DMS53 (cell line): ENCODE measurements at places on chromosomes 6 and 20.

DNA sequence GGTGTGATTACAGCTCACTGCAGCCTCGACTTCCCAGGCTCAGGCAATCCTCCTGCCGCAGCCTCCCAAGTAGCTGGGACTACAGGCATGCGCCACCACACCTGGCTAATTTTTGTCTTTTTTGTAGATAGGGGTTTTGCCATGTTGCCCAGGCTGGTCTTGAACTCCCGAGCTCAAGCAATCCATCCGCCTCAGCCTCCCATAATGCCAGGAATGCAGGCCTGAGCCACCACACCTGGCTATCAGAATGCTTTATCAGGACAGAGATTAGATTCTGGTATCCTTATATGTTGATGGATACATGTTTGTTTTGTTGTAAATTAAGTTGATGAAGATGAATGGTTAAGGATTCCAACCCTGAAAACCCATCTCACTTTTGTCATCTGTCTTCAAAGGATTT lies 24.2 kb downstream of the LHFPL5 start:
- DNase-seq, result no peak

DNA sequence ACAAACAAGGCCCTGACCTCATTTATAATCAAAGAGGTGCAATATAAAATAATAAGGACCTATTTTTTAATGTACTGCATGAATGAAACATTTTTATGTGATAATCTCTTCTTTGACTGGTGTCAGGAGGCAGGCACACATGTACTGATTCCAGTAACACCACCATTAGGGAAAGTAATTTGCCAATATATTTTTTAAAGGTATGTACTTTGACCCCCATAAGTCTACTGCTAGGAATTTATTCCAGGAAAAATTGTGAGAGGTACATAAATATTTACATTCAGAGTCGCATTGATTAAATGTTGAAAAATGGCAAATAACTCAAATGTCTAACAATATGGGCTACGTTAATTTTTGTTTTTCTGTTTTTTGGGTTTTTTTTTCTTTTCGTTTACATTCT lies 325.4 kb upstream of the PRDM1 start:
- DNase-seq, result peak; percentile 3

DNA sequence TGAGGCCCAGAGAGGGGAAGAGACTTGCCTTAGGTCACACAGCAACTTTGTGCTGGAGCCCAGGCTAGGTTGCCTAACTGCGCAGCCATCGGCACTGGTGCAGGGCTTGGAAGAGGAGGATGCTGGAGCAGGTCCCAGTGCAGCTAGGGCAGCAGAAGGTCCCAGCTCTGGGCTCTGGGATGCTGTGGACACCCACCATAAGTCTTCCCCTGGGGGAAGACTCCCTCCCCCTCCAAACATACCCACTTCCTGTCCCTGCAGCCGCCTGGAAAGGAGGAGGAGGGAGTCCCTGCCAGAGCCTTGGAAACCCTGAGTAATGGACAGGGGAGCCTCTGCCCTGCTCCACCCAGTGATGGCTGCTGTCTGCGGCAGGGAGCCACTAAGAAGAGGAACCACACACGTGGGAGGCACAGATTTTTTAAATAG lies 93.6 kb downstream of the NCR2 start:
- peak; percentile 45 for DNase-seq

GRCh38 chr6:28206928-28207509 lies 18.1 kb upstream of the ZSCAN9 start:
- peak; percentile 31 for DNase-seq

DNA sequence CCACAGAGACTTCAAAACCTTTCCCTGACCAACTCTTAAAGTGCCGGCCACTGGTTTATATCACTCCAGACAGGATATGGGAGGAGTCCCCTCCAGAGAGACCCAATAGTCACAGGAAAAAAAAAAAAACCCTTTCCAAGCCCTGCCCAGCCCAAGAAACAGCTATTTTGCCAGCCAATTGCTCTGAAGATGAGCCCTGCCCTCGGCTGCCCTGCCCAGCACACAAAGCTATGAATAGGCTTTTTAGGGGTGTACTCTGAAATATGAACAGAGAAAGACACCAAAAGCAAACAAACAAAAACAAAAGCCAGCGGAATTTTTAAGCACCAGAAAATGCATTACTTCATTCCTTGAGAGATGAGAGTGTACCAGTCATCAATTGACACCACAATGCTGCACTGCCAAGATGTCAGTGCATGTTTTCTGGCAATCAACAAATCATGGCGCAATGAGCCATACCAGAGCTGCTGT lies 275.1 kb downstream of the C6orf118 start:
- DNase-seq, result no peak

DNA sequence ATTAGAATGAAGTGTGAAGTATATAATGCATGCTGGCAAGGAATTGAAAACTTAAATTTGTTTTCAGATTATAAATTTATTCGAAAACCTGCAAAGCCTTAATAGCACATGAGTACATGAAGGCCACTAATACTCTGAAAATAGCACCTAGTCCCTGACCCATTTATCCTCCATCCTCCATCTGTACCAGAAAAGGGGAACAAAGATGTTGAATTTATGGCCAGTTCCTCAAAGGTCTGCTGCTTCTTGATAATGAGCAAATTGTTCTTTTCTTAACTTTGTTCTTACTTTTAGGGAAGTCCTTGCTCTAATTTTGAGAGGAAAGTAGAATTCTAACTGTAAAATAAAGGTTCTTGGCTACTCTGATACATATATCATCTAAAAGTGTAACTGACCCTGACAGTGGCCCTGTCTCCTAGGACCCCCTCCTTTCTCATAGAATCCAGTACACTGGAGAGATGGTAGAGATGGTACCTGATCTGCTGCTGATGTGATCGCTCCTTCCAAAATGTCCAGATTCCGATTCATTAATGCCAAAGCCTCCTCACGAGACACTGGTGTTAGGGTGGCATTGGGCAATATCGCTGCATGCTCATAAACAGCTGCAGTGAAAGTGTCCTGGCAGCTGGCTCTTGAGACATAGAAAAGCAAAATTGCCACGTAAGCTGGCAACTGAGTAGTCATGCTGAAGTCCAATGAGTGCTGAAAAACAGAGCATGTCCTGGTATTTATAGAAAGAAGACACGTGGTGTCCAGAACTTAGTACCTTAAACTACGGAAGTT lies at the start of gene VNN1:
TSS of gene VNN1 (minus strand) at position 704 of the 783 bp plus-strand sequence. CDS start at position 684, 20 bp downstream.
- no peak for DNase-seq

DNA sequence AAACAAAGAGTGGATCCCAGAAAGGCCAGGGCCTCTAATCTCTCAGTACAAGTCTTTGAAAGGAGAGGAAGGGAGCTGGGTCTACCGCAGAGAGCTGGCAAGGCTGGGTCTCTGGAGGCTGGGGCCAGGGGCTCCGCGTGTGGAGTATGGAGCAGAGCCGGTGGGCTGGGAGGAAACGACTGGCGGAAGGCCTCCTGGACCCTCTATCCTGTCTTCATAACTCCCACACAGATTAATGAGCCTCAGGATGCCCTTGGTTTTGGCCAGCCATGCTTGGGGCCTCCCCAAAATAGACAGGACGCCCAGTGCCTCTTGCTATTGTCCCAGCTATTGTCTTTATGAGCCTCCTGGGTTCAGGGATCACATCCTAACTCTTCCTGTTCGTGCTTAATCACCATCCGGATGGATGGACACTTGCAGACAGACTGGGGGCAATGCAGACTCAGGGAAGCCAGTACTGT lies 306.4 kb downstream of the DHX35 start:
- DNase-seq, result no peak

- DNase-seq, result no peak
Observed at GRCh38 chr20:32167552-32167951, 40.0 kb downstream of the PLAGL2 start.

GRCh38 chr20:55446301-55446700 lies 559.0 kb downstream of the CBLN4 start:
- DNase-seq, result no peak

DNA sequence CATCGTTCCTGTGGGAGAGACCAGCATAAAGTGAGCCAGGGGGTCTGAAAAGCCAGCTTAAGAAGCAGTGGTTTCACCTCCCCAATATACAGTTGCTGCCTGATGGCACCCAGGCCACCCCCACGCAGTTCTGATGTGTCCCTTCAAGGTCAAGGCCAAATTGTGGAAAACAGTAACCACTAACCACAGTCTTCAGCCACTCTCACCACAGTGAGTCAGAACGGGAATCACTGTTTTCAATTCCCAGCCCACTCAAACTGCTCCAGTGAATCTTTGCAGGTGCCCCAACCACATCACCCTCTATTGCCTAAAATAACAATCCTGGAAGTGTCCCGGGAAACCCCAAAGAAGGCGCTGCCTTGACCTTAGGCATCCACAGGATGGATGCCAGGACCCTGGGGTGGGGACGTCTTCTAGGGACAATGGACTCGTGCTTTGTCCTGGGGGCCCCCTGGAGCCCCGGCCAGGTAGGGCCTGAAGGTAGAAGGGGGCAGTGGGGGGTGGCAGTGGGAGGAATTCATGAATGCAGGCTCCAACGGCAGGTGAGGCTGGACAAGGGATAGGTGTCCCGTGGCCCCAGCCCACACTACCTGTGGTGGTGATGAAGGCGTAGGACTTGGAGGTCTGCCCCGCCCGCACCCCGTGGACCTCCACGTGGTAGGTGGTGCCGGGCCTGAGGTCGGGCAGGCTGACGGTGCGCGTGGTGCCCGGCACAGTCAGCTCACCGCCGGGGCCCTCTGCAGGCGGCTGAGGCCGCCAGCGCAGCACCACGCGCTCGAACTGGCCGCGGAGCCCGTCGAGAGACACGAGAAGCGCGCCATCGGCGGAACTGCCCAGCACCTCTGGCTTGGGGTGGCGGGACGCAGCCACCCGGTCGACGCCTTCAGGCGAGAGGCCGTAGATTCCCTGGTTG lies 22.2 kb downstream of the TNXB start:
- DNase-seq, result no peak

DNA sequence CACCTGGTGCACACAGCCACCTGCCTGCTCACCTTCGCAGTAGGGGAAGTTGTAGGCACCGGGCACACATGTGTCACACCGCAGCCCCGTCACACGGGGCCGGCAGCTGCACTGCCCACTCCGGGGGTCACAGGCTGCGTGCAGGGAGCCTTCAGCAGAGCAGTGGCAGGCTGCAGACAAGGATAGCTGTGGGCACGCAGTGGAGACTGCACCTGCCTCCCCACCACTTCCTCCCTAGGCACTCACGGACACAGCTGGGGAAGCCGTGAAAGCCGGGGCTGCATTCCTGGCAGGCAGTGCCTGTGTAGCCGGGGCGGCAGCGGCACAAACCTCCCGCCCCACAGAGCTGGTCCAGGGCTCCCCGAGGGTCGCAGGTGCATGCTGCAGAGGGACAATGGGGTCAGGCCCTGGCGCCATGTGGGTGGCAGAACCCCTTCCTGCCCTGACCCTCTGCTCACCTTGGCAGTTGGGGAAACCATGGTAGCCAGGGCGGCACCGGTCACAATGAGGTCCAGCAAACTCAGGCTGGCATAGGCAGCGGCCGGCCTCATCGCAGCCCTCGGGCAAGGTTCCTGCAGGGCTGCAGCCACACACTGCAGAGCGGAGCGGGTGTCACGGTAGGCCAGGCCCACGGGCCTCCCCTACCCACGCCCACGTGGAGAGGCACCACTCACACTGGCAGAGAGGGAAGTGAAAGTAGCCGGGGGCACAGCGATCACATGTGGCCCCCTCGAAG lies 29.4 kb downstream of the LAMA5 start:
- no peak for DNase-seq

GRCh38 chr6:125586074-125586473 lies 163.4 kb upstream of the HEY2 start:
- peak; percentile 8 for DNase-seq

- DNase-seq, result no peak
Observed at GRCh38 chr6:36210182-36210581, 13.6 kb downstream of the BRPF3 start.

DNA sequence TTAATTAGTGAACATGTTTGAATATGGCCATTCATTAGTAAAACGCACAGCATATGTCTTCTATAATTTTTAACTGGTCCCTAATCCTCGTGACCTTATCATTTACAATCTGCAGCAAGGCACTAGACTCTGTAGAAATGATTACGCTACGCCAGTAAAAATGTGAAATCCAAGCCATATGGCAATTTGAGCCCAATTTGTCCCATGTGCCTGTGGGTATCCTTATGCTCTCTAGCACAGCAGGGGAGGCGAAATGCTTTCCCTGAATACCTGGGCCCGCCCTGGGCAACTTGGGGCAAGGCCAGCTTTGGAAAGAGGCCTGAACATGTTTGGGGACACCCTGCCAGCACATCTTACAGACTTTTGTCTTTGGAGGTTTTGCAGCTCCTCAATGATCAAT lies 122.7 kb upstream of the AGPAT4 start:
- DNase-seq, result no peak

DNA sequence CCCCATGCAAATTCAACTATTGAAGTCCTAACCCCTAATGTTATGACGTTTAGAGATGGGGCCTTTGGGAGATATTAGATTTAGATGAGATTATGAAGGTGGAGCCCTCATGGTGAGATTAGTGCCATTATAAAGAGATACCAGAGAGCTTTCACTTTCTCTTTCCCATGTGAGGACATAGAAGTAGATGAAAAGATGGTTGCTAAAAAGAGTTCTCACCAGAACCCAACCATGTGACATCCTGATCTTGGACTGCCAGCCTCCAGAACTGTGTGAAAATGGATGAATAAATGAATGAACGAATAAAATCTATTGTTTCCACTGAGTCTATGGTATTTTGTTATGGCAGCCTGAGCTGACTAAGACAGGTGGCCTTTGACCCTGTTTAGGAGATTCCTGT lies 50.6 kb upstream of the FBXO30 start:
- DNase-seq, result no peak

- no peak for DNase-seq
Observed at GRCh38 chr20:61939691-61940360, 125.9 kb downstream of the TAF4 start.

- DNase-seq, result no peak
Observed at GRCh38 chr6:1929931-1930330, 315.5 kb downstream of the GMDS start.

GRCh38 chr20:24185791-24186190 lies 197.2 kb upstream of the GGTLC1 start:
- DNase-seq, result no peak

DNA sequence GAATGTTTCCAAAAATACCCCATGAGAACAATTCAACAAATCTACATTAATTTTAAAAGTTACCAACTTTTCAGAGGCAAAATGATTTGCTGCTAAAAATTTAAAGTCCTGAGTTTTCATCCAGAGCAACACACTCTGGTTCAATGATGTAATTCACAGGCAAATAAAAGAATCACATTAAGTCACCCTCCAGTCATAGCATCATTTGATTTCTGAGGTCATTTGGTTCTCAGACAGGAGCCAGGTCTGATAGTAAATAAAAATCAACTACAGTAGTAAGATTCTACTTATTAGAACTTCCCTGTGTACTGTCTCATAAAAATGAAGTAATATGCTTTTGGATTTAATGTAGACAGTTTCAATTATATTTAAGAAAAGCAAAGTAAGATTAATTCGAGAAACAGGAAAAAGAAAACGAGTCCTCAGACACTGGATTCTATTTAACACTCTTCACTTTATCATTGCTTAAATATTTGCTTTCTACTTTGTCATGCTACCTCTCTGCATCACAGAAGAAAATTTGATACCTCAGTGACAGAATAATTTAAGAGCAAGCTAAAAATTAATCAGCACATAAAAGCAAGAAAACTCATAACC lies 25.8 kb downstream of the MAP7 start:
- DNase-seq, result peak; percentile 74

- no peak for DNase-seq
Observed at GRCh38 chr6:89564752-89565427, 73.7 kb downstream of the LYRM2 start.
